ENCODE measurements at places on chromosomes 11 and 22.

- no peak for DNase-seq
These were observed 14.6 kb upstream of the ANO1 start for GRCh38 chr11:70063555-70063954.

DNA sequence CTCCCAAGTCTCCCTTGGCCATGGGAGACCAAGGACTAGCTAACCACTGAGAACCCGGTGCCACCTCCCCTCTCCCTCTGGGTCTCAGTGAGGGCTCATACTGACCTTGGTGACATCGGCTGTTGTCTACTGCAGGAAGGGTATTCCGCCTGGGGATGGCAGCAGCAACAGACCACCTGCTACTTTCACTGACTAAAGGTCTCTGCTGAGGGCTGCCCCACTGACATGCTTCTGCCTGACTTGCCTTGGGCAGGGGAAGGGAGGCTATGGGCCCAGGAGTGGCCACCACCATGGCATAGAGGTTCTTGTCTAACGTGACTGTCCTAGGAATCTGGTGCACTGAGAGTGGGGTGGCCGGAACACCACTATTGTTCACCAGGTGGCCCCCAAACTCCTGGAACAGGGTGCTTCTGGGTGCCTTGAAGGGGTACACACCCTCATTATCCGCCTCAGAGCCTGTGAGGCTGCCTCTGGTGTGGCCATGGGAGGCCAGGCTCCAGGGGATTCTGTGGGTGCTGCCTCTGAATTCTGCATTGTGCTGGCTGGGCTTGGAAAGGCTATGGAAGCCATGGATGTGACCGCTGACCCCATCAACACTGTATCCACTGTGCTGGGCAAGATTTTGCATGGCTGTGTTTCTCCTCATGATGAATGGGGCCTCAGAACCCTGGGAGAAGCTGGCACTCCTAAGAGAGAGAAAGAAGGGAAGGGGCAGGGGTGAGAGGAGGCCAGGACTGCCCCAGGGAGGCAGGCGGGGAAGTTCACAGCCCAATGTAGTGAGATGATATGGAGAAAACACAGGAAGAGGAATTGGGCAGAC lies 38.3 kb downstream of the GAB4 start:
- DNase-seq: no peak

DNA sequence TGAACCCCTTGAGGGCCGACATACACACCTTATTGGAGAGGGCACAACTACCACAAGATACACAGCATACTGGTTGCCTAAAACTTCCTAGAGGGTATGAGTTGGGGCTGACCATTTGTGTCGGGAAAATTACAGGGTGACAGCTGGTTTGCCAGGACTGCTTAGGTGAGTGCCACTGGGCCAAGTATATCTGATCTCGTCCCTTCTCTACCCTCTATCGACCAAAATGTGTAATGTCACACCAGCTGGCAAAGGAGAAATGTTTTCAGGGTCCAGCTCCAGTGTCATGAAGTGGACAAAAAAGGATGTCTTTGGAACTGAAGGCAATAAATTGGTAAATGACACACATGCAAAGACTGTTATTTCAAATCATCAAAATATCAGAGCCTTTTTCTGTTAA lies 126.1 kb downstream of the PGR start:
- peak; percentile 3 for DNase-seq

DNA sequence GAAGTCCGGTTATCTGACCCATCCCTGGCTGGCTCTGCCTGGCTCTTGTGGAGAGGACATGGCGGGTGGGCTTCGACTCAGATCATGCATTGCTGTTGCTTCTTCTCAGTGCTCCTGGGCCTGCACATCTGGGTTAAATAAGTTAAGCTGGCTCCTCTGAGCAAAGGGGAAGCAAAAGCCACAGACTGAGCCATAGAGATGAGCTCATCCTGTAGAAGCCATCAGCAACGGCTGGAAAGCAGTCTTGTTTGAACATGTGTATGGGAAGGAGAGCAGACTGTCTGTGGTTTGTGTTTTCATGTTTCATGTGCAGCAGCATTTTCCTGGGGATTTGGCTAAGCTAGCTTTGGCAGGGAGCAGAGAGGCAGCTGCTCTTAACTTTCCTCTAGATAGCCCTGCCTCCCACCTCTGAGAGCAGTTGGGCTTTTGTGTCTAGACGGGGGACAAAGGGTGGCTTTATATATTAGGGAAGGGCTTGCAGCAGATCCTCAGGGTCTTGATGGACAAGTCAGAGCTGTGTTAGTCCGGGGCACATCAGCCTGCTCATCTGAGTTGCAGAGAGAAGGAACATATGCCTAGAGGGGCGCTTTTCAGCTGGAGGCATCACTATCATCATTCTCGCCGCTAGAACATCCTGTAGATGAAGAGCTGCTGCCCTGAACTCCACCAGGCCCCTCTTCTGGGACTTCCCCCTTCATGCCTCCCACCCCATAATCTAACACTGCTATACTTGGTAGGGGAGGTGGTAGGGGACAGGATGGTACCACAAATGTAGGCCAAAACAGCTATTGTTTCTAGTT lies 14.9 kb downstream of the DCPS start:
- peak; percentile 87 for DNase-seq

GRCh38 chr22:28175730-28176492 lies 256.9 kb upstream of the PITPNB start:
- DNase-seq: no peak

DNA sequence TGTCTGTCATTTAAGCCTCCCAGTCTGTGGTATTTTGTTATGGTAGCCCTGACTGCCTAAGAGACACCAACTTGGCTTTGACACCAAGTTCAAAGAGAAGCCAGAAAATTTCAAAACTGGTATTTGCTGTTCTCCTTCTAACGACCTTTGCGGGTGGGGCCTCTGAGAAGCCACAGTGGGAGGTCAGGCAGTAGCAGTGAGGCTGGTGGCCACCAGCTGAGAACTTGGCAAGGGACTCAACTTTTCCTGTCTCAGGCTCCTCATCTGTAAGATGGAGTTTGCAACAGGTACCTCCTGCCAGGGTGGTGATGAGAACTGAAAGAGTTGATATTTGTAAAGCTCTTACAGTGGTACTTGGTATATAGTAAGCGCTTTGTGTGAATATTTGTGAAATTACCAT lies 183.4 kb downstream of the BCR start:
- DNase-seq: no peak

DNA sequence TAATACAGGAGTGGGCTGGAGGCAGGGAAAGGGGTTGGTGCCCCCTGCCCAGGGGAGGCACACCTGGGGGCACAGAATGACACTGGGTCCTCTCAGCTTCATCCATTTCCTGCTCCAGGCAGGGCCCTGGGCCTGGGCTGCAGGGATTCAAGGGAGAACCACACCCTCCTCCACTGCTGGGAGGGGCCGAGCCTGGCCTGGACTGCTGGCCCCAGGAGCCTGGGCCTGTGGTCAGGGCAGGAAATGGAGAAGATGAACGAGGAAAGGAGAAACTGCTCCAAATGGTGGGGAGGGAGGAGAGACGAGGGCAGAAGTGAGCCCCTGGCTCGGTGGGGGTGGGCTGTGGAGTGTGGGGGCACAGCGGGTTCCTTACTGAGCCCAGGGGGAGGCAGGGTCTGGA lies 38.1 kb upstream of the KCNQ1OT1 start:
- peak; percentile 25 for DNase-seq

DNA sequence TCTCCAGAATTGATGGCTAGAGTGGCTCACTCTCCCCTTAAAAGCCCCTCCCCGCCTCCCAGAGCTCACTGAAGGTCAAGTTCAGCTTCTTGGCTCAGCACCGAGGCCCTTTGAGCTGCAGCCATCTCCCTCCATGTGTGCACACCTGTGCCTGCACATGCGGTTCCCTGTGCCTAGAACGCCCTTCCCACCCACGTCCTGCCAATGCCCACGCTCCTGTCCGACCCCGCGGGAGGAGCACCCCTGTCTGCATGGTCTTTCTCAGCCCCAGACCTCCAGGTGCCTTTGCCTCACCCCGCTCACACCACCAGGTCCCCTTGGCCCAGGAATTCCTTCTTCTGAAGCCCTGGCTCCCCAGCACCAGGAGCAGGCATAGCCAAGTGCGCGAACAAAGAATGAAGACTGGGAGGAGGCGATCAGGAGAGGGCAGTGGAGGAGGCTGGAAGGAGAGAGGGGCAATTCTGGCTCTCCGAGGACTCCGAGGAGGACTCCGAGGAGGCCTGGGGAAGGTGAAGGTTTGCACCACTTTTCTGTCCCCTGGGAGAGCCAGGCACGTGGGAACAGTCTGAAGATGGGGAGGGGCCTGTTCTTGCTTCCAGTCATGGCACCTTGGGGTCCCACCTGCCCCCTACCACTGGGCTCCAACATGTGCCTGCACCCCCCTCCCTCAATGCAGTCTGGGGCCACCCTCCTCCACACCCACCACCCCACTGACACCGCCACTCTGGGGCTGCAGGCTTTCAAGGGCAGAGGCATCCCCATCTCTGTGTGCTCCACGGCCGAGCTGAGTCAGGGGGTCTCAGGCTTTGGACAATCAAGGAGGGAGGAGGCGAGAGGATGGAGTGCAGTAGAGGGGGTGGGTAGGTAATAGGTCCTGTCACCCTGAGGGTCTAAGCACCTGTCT lies 17.7 kb downstream of the IGF2 start:
- DNase-seq: no peak

DNA sequence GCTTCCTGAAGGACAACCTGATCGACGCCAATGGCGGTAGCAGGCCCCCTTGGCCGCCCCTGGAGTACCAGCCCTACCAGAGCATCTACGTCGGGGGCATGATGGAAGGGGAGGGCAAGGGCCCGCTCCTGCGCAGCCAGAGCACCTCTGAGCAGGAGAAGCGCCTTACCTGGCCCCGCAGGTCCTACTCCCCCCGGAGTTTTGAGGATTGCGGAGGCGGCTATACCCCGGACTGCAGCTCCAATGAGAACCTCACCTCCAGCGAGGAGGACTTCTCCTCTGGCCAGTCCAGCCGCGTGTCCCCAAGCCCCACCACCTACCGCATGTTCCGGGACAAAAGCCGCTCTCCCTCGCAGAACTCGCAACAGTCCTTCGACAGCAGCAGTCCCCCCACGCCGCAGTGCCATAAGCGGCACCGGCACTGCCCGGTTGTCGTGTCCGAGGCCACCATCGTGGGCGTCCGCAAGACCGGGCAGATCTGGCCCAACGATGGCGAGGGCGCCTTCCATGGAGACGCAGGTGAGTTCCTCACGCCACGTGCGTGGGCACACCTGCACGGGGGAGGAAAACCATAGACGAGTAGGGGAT lies 1.5 kb downstream of the BCR start:
- no peak for DNase-seq

DNA sequence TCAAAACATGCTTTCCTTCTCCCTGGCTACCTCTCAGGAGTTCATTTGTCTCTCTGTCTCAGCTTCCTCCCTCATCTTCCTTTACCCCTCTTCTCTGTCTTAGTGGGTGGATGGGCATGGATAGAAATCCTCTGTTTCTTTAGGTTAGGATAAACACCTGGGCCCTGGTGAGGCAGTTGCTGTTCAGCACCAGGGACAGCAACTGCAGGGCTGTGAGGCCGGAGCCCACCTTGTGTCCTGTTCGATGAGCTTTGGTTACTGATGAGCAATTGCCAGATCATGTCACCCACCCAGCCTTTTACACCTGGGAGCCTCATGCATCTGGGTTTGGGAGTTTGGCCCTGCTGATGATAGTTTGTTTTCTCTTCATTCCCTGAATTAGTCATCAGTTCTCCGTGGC lies 6.1 kb upstream of the CRYBB3 start:
- no peak for DNase-seq

DNA sequence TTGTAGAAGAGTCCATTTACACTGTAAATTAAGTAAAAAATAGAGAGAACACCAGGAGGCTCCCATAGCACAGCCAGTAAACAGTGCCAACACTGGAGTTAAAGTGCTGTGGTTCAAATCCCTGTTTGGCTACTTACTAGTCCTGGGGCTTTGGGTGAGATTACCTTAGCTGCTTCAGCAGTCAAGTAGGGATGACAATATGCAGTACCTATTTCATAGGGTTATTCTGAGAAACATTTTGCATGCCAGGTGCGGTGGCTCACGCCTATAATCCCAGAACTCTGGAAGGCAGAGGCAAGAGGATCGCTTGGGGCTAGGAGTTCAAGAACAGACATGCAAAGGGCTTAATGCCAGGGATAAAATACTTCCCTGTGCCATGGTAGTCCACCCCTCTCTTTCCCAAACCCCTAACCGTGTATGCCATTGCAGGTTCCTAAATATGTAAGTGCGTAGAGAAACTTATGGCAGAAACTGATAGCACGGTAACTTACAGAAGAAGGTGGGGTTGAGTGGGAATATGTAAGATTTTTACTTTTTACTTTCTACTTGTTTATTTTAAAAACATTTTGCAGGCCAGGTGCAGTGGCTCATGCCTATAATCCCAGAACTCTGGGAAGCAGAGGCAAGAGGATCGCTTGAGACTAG lies 86.4 kb upstream of the PICALM start:
- no peak for DNase-seq

GRCh38 chr11:47469361-47470179 lies 20.6 kb upstream of the RAPSN start:
- DNase-seq: no peak

DNA sequence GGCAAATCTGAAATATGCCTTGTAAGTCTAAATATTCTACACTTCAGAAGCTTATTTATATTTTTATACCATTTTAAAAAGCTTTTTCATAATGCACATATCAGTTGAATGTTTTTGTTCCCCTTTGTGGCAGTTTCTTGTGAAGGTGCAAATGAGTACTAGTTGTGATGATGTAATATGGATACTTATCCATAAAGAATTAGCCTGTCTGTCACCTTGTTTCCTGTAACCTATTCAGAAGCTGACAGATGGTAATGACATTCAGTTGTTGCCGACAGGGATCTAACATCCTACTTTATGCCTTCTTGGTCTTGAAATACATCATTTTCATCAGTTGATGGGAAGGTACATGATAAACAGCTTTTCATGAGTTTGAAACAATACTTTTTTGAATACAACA lies 2.9 kb downstream of the QSER1 start:
- DNase-seq: no peak

- peak; percentile 51 for DNase-seq
These were observed 9.9 kb upstream of the NDUFS8 start for GRCh38 chr11:68020575-68020974.

DNA sequence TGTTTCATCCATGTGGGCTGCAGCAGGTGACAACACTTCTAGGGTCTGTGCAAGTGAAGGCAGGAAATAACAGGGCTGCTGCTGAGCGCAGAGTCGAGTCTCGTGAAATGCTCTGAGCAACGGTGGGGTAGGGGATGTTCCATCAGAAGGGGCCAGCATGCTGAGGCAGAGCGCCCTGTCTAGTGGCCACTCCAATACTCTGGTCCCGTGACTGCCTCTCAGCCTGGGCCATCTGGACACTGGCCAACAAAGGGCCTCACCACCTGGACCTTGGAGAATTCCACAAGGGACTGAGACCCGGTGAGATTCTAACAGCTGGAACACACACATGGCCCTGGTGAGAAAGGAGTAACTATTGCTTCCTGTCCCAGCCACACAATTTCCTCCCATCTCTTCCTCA lies 375.7 kb downstream of the SHANK2 start:
- no peak for DNase-seq

DNA sequence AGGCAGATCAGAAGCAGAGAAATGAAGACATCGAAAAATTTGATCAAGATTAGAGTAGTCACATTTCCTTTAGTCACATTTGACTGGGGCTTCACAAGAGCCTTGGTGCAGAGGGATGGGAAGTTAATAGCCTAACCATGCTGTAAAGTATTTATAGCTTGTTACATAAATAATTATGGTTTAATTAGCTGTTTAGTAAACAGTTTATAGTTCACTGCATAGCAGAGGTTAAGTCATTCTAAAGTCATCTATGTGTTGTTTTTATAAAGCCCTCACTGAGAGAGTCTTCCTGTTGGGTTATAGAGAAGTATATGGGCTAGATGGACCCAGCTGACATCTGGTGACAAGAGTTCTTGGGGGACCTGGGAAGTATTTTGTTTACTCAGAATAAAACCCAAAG lies 47.1 kb downstream of the INSC start:
- DNase-seq: no peak

- DNase-seq: no peak
These were observed 82.9 kb upstream of the AKIP1 start for GRCh38 chr11:8828046-8828445.
